ENCODE measurements at places on chromosomes 12 and 14.

DNA sequence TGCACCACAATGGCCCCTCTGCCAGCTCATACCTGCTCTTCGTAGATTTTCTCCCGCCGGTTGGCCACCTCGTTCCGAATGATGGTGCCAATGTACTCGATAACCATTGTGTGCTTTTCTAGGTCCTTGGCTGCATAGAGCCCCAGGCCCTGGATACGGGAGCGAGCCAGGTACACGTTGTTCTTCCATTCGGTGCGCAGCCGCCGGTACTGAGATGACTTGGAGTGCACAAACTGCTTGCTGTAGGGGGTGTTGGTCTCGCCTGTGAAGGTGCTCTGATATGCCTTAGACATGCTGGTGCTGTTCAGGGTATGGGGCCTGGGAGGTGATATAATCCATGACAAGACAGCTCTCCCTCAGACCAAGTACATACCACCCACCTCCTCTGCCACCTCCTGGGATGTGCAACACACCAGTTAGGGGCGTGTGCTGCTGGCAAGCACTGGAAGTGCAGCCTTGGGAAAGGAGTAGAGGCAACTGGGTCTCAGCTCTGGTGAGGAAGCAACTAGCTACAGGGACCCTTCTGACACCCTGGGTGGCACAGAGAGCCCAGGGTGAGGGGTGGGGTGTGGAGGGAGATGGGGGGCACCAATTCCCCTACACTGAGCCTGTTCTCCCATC is 4.1 kb upstream of the PRKAG1 start:
- DNase-seq, result no peak

DNA sequence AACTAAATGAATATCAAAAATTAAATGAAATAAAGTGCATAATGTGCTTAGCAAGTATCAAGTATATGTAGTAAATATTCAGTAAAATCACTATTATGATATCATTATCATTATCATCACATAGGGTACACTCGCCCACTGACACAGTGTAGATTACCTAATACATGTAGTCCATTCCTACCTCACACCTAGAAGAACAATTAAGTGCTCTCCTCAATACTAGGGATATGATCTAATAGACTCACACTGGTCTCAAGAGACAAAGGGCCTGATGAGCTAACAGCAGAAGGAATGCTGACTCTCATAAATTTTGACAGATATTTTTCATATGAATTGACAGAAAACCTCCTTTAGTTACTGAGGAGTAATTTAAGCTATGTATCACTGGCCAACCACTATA is 29.1 kb downstream of the FSCB start:
- DNase-seq, result no peak

GRCh38 chr14:77426396-77426795 is 3.1 kb upstream of the NOXRED1 start:
- no peak for DNase-seq

DNA sequence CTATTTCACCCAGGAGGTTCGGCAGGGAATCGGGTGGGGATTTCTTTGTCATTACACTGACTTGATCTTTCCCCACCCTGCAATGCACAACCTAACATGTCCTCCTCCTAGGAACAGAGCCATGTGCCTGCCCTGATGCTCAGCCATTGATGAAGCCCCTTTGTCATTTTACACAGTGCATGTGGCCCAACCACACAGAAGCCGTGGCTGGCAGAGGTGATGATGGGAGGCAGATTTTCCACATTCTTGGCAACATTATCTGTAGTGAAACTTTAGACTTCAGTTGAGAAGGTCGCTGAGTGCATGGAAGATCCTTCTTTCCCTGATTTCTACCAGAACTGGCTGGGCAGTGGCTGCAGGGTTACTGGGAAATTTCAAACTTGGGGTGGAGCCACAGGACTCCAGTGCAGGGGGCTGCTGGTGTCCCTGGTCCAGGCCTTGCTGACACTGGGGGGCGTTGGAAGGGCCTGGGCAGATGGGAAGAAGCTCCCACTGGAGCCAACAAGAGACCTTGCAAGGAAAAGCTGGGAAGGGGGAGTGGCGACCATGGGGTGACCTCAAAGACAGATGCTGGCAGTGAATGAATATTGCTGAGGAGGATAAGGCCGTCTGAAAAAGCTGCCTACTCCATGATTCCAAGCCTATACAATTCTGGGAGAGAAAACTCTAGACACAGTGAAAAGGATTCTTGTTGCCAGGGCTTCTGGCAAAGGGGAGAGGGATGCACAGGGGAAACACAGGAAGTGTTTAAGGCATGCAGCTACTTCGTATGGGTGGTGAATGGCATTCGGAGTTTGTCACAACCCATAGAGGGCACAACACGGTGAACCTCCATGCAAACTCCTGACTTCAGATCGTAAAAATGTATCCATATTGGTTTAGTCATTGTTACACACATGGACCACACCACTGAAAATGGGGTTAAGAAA is 41.8 kb upstream of the P2RX7 start:
- DNase-seq, result no peak

GRCh38 chr12:97358361-97358760 is 104.2 kb upstream of the RMST start:
- DNase-seq, result no peak

DNA sequence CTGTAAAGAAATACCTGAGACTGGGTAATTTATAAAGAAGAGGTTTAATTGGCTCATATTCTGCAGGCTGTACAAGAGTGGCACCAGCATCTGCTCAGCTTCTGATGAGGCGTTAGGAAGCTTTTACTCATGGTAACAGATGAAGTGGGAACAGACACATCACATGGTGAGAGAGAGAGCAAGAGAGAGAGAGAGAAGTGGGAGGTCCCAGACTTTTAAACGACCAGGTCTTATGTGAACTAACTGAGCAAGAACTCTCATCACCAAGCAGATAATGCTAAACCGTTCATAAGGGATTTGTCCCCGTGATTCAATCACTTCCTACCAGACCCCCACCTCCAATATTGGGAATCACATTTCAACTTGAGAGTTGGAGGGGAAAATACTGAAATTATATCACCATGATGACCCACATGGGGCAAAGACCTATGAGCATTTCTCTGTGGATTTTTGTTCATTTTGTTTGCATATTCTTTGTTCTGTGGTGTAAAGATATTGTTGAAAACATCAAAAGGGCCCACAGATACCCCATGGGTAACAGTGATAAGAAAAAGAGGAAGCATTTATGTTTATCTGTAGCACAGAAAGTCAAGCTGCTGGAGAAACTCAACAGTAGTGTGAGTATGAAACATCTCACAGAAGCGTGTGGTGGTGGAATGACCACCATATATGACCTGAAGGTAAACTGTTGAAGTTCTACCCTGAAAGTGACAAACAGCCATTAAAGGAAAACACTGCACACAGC is 135.2 kb upstream of the PDE3A start:
- DNase-seq, result no peak

DNA sequence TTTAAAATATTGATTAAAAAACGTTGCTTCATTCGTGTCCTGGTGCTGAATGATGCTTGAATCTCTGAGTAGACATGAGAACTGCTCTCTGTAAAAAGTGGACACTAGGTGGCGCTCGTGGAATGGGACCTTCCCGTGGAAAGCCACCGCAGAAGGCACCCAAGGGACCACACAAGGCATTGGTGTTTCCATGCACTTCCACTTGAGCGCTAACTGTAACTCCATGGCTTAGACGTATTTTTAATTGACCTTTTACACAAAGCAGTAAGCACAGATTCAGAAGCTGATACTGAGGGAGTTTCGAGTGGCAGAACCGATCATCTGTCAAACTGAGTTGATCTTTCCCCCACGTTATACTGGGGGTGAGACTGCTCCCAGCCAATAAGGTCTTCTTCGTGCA is 135.3 kb downstream of the PRKCH start:
- peak; percentile 79 for DNase-seq

DNA sequence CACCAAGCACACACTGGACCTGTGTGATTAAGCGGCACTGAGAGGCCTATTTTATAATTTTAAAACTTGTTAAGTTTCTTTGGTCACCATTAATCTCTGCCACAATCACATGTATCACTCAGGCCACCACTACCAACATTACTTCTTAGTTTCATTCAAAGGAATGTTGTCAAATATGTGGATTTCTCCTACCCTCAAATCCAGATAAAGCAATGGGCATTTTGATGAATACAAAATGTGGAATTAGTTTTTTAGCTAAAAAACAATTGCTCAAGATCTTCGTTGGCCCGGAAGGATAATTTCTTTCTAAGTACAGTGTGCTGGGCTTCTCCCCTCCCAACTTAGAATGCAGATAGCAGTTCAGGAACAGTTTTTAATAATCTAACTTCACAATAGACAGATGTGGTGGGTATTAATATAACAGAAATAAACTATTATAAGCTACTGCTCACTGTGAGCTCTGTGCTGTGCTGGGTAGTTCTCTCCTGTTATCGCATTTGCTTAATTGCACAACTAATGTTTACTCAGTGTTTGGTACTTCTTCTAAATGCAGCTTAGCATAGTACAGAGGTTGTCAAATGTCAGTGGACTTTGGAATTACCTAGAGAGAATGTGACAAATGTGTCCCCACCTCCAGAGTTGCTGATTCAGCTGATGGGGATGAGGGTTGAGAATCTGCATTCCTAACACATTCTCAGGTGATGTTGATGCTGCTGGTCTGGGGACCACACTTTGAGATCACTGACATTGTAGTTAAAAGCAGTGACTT is 266.7 kb upstream of the AMIGO2 start:
- DNase-seq, result no peak

DNA sequence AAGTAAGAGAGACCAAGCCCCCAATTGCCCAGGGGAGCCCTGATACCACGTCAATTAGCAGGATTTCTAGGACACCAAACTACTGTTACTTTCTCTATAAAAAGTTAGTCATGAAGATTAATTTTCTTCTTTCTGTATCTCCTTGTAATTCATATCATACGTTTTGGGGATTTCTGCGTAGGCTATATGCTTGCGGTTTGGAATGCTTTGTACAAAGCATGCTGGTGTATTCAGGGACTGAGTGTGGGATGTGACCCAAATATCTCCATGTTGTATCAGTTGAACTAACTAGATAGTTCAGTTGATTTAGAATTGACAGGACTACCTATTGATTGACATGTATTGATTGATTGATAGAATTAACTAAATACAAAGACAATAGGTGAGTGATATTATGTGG is 7.7 kb downstream of the GPR33 start:
- no peak for DNase-seq

DNA sequence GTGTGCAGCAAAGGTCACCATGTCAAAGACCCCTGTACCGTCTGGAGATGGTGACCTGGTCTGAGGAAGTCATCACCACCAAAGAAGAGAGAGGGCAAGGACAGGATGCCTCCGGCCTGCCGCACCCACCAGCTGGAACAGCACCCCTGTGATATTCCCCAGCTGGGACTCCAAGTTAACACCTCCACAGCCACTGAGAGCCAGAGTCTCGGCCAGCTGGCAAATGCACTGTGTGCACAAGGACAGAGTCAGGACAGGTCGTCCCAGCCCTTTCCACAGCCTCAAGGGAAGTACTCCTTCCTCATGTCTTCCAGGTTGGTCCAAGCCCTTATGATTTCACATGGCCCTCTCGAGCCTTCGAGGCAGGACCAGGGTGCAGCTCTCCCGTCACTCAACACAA is 19.3 kb upstream of the FKBP4 start:
- DNase-seq, result no peak

- DNase-seq, result no peak
Measured at GRCh38 chr12:2739832-2740641, 54.7 kb upstream of the FKBP4 start.

GRCh38 chr12:102016472-102016871 is 45.3 kb downstream of the WASHC3 start:
- DNase-seq, result no peak

- DNase-seq, result no peak
Measured at GRCh38 chr12:117042171-117042842, 56.9 kb downstream of the TESC start.

DNA sequence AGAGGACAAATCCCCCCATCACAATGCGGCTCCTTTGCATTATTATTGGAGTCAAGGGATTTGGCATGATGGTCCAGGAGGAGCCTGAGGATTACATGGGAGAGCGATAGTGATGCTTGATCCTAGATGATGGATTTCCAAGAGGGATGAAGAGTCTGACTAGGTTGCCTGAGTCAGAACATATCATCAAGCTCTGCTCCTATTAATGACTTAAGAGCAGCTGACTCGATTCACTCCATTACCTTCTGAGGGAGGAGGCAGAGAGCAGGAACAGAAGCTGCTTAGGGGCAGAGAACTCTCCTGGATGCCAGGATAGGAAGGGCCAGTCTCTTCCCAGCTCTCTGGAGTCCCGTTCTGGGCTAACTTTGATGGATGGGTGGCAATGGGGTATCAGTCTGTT is 54.0 kb upstream of the CISTR start:
- no peak for DNase-seq

DNA sequence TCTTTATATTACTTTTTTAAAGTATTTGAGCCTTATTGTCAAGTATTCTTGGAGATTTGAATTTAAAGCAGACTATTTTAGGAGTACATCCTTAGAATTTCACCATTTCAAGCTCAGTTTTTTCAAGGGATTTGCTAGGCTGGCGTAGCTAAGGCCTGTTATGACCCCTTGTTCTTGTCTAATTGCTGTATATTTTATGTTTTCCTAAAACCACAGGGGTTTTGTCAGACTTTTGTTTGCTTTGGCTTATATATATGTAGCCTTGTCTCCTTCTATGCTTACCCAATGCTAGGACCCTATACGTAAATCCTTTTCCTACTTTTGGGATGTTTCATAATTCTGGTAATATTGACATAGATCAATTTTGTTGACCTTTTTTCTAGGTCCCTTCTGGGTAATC is 147.0 kb upstream of the SYT10 start:
- no peak for DNase-seq

- DNase-seq, result no peak
Measured at GRCh38 chr14:65548878-65549277, 136.3 kb downstream of the FUT8 start.

GRCh38 chr12:128077917-128078298 is 189.1 kb upstream of the TMEM132C start:
- no peak for DNase-seq

DNA sequence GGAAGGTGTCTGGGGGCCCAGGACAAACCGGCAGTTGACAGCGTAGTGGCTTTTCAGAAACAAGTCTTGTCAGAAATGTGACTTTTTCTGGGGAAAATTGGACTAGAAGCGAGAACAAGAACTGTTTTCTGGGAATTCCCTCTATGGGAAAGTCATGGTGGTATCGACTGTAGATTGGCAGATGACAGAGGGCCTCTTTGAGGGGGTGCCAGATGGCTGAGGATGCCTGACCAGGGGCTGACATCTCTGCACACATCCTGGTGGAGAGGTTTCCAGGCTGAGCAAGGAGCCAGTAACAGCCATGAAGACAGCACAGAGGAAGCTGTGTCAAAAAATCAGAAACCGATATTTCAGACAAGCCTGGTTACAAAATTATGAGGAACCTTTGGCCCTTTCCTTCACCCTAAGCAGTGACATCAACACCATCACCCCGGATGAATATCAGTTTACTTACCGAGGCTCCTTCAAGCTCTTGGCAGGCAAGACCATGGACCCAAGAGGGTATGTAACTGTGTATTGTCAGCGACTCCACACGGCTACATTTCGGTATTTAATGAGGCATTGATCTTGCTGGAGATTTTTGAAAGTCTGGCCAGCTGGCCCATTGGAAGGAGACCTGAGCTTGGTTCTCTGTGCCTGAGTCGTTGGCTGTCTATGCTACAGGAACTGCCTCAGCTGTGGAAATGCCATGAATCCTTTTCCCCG is 1525.3 kb upstream of the TMEM132C start:
- DNase-seq, result no peak
